ENCODE measurements at places on chromosomes 1 and 21.

- DNase-seq = no peak
These were observed 13.6 kb downstream of the PLEKHA6 start for GRCh38 chr1:204345941-204346645.

DNA sequence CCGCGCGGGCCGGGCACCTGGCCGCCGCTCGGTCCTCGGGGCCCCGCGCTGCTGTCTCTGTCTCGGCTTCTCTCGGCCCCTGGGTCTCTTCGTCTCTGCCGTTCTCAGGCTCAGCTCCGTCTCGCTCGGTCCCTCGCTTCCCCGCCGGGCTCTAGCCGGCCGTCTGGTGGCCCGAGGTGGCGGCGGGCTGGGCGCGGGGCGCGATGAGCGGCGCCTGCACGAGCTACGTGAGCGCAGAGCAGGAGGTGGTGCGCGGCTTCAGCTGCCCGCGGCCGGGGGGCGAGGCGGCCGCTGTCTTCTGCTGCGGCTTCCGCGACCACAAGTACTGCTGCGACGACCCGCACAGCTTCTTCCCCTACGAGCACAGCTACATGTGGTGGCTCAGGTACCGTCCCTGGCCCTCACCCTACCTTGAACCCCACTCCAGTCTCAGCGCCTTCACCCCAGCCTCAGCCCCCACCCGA is 355 bp downstream of the SHISAL2A start:
- DNase-seq = no peak

DNA sequence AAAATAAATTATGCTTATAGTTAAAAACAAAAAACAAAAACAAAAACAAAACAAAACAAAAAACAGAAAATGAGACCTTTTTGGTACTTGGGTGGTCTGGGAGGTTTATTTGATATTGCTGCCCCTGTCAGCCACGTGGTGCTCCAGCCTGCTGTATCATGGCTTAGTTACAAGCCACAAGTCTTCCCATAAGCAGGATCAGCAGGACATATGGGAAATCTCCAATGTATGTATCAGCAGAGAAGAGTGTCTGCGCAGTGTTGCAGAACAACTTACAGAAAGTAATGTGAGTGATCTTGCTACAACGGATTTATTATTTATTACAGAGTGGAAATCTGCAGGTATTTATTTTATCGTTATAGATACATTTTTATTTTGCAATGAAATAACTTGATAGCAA is 423.0 kb upstream of the TMPRSS15 start:
- no peak for DNase-seq

DNA sequence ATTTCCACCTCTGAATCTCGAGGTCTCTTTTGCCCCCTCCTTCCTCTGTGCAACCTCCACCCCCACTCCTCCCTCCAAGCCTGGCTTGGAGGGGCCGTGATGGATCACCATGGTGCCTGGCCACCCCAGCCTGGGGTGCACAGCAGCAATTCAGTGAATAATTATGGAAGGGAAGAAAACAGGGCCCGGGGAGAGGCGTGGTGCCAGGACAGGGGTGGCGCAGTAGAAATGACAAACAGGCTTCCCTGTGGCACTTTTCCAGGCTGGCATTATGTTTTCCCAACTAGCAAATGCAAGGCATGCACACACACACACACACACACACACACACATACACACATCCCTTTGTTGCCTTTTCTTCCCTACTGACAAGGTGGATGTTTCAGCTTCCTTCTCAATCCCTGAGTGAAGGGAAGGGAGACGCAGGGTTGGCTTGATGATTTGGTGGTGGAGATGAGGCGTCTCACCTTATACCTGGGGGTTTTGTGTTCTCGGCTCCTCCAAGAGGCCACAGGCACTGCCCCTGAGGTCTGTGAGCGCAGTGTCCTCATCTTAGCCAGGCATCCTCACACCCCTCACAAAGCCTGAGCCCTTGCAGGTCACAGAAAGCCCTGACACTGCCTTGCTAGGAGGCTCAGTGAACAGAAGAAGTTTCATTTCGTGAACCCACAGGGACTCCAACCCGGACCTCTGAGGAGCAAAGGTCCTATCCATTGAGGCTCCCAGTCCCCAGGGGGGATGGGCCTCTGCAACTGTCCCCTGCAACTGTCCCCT is 215.8 kb downstream of the MATN1 start:
- no peak for DNase-seq

DNA sequence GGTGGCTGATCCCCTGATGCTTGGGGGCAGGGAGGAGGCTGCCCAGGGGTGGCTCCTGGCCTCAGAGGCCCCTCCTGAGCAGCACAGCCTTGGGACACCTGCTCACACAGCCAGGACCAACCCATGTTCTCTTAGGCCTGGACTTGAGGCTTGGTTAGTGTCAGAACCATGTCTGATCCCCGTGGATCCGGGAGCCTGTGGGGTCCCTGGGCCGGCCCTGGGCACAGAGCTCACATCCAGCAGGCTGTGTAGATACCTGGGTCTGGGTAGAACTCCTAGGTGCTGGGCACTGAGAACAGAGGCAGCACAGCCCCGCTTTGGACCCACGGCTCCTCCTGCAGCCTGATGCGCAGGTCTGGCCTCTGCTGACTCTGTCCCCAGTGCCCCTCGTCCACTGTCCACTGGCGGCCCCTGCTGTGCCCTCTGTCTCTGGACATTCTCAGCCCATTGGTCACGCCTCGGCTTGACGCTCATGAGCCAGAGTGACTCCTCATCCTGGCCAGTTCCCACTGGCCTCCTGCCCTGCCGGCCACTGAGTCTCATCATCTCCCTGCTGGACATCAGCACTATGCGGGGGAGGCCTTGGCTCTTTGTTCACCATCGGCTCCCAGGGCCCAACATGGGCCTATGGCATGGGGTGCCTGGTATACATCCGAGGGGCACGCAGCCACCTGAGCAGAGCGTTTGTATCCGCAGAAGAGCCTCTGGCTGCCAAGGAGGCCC is 70.2 kb downstream of the TRIM11 start:
- no peak for DNase-seq

DNA sequence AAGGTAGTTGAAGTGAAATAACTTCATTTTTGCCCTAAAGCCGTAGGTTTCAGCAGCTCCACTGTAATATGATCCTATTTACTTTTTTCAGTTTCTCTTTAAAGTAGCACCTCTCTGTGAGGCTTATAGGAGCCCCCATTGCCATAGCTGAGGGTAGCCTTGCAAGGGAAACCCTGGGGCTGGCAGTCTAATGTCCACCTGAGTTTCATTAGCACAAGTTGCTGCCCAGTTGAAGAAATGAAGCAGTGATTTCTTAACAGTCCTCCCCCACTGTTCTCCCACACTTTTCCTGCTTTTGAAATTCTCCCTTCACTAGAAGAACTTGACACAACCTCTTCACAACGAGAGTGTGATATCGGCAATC is 1.5 kb downstream of the HMCN1 start:
- no peak for DNase-seq

GRCh38 chr1:53165408-53165961 is 23.0 kb upstream of the SLC1A7 start:
- DNase-seq = no peak

- DNase-seq = no peak
These were observed 403.9 kb downstream of the PCP4 start for GRCh38 chr21:40271164-40271563.

- DNase-seq = peak; percentile 86
These were observed 20.2 kb downstream of the COLGALT2 start for GRCh38 chr1:184017306-184017705.

All from HL-60 (cell line).